Right lobe of liver (tissue), 6 donors: ENCODE measurements at places on chromosomes 11 and 22.

DNA sequence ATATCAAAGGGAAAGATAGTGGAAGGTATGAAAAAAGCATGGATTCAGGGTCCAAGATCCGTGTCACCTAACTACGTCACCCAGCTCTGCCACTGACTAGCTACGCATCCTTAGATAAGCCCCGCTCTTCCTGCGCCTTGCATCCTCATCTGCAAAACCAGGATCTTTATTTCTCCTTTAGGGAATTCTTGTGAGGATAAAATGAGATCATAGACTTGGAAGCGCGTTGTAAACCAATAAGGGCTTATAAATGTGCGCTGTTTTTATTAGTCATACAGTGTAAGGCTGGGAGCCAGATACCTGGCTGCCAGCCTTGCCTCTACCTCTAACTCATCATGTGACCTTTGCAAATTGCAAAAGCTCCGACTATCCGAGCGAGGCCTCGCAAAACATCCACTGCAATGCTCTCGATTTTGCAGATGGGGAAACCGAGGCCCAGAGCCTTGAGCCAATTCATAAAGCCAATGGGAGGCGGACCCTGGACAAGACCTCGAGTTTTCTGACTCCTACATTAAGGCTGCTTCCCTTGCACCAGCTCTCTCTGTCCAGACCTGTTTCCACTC, 753 bp downstream of the PRPF19 start:
- no peak for DNase-seq

DNA sequence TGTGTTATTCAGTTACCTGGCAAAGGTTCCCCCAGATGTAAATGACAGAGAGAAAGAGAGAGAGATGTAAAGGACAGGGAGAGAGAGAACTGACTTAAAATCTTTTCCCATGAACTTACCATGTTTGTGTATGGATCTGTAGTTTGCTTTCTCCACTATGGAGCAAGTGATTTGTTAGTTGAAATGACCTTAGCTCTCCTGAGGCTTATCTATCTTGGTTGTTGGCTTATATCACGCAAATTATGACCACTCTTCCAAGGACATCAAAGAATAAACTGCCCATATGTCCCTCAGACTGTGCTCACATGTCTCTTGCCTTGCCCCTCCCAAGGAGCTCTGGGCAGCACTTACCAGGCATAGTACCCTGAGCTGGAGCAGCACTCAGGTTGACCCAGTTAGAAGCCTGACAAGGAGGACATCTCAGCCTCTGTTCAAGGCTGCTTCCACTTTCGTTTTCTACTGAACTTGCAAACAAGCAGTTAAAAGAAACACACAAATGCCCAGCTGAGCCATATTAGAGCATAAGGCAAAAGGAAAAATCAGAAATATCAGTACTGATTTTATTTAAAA, 95.3 kb upstream of the RCN1 start:
- no peak for DNase-seq

DNA sequence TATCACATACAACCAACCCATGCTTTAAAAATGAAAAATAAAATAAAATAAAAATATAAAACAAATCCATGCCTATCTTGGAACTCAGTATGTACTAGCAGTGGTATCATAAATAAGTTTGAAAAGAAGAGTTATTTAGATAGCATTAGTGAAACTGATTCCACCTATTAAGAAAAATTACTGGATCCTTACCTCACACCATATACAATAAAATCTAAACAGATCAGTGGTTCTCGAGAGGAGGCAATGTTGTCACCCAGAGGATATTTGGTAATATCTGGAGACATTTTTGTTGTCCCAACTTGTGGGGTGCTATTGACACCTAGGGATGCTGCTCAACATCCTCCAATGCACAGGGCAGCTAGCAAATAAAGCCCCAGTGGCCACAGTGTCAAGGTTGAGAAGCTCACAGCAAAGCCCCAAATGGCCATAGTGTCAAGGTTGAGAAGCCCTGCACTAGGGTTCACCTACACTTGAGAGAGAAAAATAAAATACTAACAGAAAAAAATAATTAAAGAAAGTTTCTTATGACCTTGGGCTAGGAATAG, 9.9 kb upstream of the NDUFV1 start:
- DNase-seq = no peak

DNA sequence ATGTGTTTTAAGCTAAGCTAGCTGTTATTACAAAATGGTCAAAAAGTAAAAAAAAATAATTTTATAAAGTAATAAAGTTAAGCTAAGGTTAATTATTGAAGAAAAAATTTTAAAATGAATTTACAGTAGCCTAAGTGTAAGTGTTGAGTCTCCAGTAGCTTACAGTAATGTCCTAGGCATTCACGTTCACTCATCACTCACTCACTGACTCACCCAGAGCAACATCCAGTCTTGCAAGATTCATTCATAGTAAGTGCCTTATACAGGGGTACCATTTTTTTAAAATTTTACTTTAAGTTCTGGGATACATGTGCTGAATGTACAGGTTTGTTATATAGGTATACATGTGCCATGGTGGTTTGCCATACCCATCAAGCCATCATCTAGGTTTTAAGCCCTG, 11.6 kb upstream of the OOSP4B start:
- no peak for DNase-seq

- peak; percentile 29 for DNase-seq
These were observed 47.3 kb upstream of the WNT7B start for GRCh38 chr22:46024136-46024840.

- DNase-seq = peak; percentile 94
These were observed 22.4 kb upstream of the MYH9 start for GRCh38 chr22:36409911-36410756.

- DNase-seq = no peak
These were observed 14.4 kb downstream of the TMPRSS6 start for GRCh38 chr22:37095113-37095512.

GRCh38 chr11:124801636-124802312, 1.6 kb upstream of the MSANTD2 start:
- no peak for DNase-seq

GRCh38 chr22:42986115-42986514, 28.8 kb downstream of the PACSIN2 start:
- no peak for DNase-seq

DNA sequence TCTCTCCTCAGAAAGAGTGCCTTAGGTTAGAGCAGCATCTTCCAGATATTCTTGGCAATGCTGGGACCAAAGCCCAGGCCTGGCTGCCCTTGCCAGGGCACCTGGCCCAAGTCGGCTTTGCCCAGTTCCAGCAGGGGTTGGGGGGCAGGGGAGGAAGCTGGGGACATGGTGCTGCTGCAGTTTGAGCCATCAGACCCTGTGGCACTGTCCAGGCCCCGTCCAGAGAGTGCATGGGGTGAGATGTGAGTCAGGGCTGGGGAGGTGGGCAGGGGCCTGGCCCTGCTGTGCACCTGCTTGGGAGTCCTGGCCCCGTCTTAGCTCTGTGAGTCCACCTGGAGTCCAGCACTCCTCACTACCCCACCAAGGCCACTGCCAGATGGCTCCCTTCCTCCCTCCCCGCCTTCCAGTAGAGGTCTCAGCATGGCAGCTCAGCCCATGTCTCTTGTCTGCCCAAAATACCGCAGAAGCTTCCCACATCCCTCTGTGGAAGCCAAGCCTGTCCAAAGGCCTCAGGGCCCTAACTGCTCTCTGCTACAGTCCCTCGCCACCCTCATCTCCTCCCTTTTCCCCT, 16.6 kb downstream of the DERL3 start:
- DNase-seq = peak; percentile 34

DNA sequence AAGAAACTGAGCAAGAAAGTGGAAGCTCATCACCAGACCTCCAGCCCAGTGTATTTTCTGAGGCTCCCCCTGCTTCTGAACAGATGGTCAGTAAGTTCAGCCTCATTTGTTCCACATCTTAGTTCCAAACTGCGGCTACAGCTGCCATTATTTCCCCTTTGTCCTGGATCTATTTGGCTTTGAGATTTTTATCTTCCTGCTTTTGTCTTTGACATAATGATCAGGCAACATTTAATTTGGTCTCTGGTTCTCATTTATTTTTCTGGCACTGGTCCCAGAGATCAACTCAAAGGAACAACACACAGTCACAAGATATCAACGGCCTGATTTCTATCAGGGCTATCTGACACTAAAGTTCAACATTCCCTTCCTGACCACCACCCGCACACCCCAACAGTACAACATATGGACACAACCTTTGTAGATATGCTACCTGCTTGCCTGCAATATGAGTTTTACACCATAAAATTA, 137.5 kb downstream of the FAM76B start:
- DNase-seq = no peak

GRCh38 chr11:64670975-64671374, 52.0 kb downstream of the NRXN2 start:
- DNase-seq = no peak

GRCh38 chr22:43829904-43830851, 18.1 kb upstream of the EFCAB6 start:
- peak; percentile 86 for DNase-seq

GRCh38 chr11:129896062-129896461, 684 bp upstream of the NFRKB start:
- no peak for DNase-seq

GRCh38 chr22:33013531-33014162, 44.5 kb downstream of the SYN3 start:
- no peak for DNase-seq

DNA sequence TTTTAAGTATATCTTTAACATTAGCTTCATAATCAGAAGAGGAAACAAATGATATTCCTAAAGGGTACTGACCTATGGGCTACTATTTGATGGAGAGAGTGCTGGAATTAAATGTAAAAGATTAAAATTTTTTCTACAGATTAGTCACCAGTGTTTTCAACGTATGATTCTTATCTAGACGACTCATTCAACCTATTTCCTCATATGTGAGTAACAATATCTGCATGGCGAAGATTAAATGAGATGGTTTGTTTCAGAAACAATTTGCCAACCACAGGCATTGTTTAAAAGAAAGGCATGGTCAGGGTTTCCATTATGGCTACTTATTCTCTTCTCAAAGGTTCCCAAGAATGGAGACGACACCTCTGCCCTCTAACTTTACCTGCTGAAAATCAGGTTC, 20.4 kb downstream of the OR56B4 start:
- DNase-seq = no peak

GRCh38 chr22:38784856-38785255, 9.1 kb downstream of the DNAL4 start:
- DNase-seq = no peak

DNA sequence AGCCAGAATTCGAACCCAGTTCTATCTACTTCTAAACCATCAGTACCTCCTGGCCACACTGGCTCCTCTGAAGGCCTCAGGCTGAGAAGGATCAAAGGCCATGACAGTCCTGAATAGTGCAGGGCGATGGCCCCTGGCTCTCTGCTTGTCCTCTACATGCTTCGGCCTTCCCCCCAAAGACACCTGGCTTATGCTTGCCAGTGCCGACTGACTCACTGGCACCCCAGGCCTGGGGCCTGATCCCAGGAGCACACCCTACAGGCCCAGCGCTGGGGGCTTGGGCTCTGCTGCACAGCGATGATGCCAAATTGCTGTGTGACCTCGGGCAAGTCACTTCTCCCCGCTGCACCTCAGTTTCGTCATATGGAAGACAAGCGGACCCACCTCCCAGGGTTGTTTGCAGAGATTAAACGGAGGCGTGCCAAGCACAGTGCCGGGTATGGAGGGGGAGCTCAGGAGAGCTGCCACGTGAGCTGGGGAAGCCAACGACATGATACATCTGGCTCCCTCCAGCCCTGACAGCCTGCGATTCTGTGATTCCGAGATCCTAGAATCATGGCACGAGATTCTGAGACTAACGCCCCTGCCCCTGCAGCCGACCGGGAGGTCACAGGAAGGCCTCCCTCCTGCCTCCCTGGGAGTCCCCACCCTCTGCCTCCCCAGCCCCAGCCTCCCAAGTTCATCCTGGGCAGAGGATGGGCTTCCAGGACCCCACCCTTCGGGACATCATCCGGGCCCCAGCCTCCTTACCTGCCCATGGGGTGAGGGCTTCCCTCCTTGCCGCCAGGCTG, 1.0 kb downstream of the SSTR3 start:
- peak; percentile 6 for DNase-seq

- DNase-seq = peak; percentile 88
These were observed at the start of gene DGKZ for GRCh38 chr11:46346886-46347636. DGKZ (plus strand) TSS chr11:46347463; CDS start chr11:46347660, 197 bp downstream.

GRCh38 chr11:41382927-41383326, 76.5 kb downstream of the LRRC4C start:
- DNase-seq = no peak

GRCh38 chr11:88345408-88345807, 7.9 kb upstream of the CTSC start:
- DNase-seq = no peak

DNA sequence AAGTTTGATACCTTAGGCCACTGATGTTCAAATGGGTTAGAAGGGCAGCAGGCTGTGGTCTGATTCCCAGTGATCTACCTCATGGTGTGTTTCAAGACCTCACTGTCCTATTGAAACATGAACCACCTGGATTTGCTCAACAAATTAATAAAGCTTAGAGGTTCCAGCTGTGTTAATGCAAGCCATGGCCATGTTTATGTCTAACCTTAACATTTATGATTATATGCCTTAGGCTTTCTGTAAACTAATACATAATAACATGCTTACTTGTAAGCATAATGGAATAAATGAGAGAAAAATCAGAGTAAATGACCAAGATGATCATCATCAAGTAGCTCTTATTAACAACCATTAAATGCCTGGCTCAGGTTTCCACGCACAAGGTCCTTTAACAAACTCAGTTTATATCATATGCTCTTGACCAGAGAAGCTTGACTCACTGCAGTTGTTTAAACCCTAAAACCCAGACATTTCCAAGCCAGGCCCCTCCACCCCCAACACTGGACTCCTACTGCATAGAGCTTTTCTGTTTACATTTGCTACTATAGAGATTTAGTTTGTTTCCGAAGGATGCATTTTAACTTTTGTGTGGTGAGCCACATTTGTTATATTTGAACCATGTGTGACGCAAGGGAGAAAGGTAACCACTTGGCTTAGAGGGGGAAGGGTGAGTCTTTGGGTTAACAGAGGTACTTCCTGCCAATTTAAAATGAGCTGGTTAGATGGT, 43.7 kb downstream of the KREMEN1 start:
- no peak for DNase-seq

- no peak for DNase-seq
These were observed 62.6 kb upstream of the SLC17A6 start for GRCh38 chr11:22275600-22275999.

DNA sequence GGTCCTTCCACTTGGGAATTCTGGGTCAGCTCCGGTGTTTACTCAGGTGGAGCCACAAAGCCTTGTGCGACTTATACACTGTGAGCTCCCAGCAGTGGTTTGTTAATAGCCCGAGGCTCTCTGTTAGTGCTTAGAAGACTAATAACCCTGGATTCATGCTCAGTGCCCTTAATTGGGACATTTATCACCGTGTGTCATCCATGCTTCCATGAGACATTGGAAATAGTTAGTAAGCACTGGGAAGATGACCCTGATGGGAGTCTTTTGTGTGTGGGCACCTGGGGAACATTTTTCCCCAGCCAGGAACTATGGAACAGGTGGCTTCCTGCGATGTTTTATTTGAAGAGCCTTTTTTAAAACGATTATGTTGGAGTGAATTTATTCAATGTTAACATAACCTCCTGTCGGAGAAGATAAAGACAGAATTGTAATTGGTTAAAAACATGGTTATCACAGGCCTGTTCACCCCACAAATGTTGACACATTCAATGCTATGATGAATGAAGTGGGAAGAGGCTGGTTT, 188.9 kb downstream of the MYO18B start:
- no peak for DNase-seq

GRCh38 chr11:74925281-74925680, 23.6 kb downstream of the XRRA1 start:
- DNase-seq = no peak

- DNase-seq = no peak
These were observed 7.7 kb downstream of the LPXN start for GRCh38 chr11:58567889-58568512.

- DNase-seq = no peak
These were observed 31.2 kb upstream of the MUC5AC start for GRCh38 chr11:1126491-1126926.
